Fibroblast of skin of abdomen (primary cell): ENCODE measurements at places on chromosomes 5 and 9.

DNA sequence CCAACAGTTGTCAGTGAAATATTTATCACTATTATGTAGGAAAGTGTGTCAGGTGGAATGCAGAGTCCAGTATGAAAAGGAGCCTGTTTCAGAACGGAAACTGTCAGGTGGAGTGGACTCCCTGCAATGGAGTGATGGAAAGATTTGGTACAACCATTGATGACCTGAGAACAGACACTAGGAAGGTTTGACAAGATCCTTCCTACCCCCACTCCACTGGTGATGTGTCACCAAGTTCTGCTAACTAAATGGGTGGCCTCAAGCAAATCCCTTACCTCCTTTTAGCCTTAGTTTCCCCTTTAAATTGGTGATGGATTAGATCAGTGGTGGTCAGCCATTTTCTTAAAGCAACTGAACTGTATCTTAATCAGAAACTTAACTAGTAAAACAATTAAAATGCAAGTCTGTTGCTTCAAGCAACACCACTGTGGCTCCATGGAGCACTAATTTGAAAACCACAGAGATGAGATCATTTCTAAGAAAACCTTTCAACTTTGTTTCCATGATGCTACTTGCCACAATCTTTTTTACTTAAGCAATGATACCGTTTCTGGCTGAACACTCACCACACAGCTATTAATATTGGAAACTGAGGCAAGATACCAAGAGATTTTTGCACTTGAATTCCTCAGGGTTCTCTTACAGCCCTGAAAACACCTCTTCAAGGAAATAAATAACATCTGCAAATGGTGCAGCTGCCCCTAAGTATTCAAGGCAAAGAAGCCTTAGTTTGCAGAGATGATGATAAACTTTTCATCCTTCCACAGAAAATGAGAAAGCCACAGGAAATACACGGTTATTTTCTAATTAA, 140.6 kb downstream of the ERCC6L2 start:
- no peak for DNase-seq

- peak; percentile 18 for DNase-seq
These were observed 33.4 kb downstream of the ARHGAP26 start for GRCh38 chr5:142803428-142804125.

GRCh38 chr9:93892748-93893147, 62.4 kb downstream of the BARX1 start:
- no peak for DNase-seq

- no peak for DNase-seq
These were observed 53.9 kb upstream of the PITX1 start for GRCh38 chr5:135087950-135088349.

- peak; percentile 57 for DNase-seq
These were observed 6.6 kb downstream of the C1QTNF2 start for GRCh38 chr5:160363660-160364395.

DNA sequence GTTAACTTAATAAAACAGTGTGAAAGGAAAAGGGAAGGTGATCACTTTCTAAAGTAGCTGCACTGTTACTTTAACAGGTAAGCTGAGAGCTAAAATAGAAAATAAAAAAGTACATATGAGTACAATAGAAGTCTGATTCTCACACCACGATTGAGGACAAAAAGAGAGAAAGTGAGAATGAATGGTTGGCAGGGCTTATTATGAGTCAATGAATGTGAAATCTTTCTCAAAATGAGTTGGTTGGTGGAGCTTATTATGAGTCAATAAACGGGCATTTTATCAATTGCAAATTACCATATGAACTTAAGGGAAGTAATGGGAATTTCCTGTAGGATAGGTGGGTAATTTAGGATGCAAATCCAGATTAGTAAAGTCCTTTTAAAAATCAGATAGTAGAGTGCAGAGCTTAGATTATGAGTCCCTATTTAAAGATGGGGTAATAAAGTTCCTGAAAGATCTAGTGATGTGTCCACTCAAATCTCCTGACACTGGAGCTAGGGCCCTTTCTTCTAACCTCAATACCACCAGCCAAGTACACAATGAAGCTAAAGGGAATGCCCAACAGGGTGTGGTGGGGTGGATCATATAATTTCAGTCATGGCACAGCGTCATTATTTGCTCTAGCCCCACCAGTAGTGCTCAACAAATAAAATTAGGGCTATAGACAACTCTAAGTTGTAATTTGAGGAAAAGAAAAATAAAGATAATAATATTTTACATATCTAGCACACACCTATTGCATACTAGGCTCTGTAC, 21.1 kb upstream of the TLR4 start:
- DNase-seq = no peak
